ENCODE measurements at places on chromosomes 1 and 21.
A peak's percentile ranks its signal among the peaks of the same experiment; 100 is the strongest.

DNA sequence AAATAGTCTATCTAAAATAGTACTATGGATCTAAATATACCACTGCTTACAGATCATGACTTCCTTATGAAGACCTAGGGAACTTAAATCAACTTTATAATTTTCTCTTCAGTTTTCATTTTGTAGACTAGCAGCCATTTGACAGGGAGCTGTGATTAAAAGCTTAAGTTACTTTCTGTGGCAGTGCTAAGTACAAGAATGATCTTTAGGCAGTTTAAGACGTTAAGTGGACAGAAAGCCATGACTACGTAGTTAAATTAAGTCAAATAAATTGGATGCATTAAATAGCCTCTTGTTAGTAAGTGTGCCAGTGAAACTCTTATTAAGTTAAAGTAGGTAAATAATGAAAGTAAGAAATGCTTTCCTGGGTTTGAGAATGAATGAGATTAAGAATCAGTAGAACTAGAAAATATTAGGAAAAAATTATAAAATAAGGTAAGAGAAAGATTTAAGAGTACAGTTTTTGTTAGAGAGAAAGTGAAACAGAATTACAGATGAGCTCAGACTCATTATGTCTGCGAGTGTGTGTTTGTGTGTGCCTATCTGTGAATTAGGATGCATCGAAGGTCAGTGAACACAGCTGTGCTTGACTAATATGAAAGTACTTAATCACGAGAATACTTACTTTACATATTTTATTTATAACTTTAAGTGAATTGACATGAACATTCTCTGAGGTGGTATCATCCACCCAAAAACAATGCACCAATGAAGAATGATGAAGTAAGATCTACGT lies 336.9 kb downstream of the KCNT2 start:
- DNase-seq = no peak

GRCh38 chr1:230808281-230808872 lies 59.9 kb downstream of the C1orf198 start:
- no peak for DNase-seq

GRCh38 chr1:44086692-44087474 lies 31.7 kb upstream of the KLF17 start:
- no peak for DNase-seq

- DNase-seq = peak; percentile 21
Measured at GRCh38 chr1:153790313-153790965, 15.2 kb downstream of the SLC27A3 start.

GRCh38 chr1:198798923-198799386 lies 160.1 kb downstream of the PTPRC start:
- no peak for DNase-seq

DNA sequence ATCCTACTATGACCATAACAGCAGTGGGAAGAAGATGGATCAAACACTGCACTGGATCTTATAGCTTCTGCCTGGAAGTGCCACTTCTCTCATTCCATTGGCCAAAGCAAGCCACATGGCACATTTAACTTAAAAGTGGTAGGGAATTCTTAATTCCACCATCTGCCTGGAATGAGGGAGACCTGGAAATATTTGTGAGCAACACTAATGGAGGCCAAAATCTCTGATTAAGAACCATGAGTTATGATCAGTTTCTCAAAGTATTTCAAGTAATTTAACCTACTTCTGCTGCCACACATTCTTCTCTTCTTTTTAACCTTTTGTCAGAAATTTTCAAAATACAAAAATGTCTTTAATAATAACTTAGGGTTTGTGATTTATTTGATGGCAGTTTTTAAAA lies 154.0 kb upstream of the C1orf87 start:
- DNase-seq = no peak

- DNase-seq = peak; percentile 80
Measured at GRCh38 chr1:35544976-35545375, 12.2 kb downstream of the KIAA0319L start.

DNA sequence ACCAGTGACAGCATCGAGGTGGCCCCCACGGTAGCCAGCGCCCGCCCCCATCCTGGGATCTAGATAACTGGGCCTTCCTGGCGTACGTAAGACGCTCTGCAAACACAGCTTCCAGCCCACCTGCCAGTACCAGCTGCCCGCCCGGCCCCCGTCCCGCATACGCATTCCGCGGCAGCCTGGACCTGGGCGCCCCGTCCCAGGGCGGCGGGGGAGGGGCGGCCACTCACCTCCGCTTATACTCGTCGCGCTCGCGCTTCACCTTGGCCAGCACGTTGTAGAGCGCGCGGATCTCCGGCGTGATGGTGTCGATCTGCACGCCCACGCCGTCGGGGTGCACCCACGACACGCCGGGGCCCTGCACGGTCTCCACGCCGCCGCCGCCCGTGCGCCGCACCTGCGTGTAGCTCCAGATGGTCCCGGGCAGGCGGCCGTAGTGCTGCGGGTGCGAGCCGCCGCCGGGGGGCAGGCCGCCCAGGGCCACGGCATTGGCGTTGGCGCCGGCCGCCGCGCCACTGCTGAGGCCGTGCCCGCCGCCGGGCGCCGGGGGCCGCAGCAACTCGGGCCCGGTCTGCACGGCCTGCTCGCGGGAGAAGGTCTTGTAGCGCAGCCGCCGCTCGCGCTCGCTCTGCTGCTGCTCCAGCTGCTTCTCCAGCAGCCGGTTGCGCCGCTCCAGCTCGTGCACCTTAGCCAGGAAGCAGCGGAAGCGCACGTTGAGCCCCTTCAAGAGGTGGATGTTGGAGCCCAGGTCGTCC lies 859 bp downstream of the IFFO2 start:
- peak; percentile 86 for DNase-seq

- DNase-seq = no peak
Measured at GRCh38 chr1:212218911-212219310, 66.3 kb upstream of the PPP2R5A start.

GRCh38 chr1:208242146-208242545 lies 2.0 kb downstream of the PLXNA2 start:
- no peak for DNase-seq

GRCh38 chr1:201506092-201506491 lies 831 bp downstream of the CSRP1 start:
- no peak for DNase-seq

GRCh38 chr1:17847111-17847510 lies 92.0 kb downstream of the ACTL8 start:
- no peak for DNase-seq

DNA sequence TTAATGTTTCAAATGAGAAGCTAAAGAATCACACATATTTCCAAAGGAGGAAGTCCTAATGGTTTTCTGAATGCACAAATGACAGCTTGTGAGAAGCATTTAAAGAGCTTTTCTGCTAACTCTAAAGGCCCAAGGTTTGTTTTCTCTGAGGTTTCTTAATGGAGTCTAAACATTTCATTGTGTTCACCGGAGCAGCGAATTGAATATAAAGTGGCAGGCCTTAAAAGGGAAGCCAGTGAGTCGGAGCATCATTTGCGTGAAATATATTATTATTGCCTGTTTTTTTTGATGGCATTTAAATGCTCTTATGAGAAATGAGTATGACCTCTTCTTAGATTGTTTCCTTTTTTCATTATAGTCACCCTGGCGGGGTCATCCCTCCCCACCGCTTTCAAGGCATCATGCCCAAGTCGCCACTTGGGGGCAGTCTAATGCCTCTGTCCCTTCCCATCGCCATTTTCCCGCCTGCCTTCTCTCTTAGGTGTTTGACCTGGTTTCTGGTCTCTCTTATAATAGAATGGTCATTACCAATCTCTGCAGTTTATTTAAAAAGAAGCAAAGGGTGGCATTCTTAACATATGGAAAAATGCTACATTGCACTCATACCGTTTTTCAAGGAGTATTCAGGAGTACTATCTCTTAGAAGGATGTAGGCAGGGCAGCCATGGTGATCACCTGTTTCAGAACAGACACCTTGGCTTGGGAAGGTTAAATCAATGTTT lies 25.3 kb upstream of the OVAAL start:
- peak; percentile 85 for DNase-seq

- DNase-seq = peak; percentile 42
Measured at GRCh38 chr1:226126824-226127569, 59.5 kb downstream of the ACBD3 start.

DNA sequence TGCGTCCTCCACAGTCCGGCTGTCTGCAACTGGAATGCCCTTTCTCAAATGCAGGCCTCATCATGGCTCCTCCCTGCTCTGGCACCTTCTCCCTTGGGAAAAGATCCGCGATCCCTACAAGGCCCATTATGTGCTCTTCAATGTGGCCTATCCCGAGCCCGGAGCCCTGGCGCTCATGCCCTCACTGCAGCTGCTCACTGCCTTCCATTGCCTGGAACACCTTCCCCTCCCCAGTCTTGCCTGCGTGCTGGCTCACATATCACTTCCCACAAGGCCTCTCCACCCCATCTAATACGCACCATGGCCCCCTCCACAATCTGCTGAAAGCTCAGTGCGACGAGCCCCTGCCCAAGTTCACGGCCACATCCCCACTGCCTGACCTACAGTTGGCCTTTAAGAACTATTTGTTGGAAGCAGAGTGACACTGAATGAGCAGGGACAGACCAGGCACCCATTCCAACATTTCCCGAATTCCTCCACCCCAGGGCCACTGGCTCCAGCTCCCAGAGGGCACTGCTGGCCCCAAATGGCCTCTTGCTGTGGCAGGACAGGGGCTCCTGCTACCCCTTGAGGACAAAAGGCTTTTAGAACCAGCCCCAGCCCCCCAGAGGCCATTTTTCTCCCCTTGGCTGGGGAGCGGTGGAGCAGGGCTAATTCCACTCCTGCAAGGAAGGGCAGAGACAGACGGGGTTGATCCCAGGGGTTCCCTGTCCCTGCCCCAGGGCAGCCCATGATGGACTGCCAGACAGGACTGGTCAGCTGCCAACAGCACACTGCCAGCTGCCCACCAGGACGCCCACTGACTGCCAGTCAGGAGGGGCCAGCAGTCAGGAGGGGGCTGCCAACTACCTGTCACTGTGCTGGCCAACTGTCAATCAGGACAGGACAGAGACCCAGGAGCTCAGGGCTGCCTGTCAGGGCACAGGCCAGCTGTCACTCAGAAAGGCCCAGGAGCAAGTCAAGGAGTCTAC lies 64.8 kb downstream of the DHRS3 start:
- peak; percentile 37 for DNase-seq

- no peak for DNase-seq
Measured at GRCh38 chr1:65845535-65846060, 52.9 kb downstream of the PDE4B start.

DNA sequence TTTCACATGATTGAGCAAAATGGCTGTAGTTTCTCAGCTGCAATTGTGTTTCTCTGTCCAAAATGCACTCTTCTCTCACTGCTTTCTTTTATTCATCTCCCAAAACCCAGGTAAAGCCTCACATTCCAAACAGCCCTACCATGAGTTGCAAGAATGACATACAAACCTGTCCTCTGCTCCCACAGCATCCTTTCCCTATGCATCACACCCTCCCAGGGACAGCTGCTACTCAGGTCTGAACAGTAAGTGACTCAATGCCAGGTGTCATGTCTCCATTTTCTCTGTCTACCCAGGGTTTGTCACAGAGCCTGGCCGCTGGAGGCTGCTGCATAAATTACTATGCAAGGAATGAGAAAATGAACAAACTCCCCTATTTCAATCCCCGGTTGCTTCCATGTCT lies 118.5 kb downstream of the PLD5 start:
- no peak for DNase-seq

- no peak for DNase-seq
Measured at GRCh38 chr1:64540265-64540791, 70.4 kb downstream of the CACHD1 start.

- DNase-seq = no peak
Measured at GRCh38 chr1:172134087-172134731, 286.3 kb upstream of the C1orf105 start.

GRCh38 chr1:86854352-86854751 lies 59.6 kb downstream of the SELENOF start:
- DNase-seq = no peak

DNA sequence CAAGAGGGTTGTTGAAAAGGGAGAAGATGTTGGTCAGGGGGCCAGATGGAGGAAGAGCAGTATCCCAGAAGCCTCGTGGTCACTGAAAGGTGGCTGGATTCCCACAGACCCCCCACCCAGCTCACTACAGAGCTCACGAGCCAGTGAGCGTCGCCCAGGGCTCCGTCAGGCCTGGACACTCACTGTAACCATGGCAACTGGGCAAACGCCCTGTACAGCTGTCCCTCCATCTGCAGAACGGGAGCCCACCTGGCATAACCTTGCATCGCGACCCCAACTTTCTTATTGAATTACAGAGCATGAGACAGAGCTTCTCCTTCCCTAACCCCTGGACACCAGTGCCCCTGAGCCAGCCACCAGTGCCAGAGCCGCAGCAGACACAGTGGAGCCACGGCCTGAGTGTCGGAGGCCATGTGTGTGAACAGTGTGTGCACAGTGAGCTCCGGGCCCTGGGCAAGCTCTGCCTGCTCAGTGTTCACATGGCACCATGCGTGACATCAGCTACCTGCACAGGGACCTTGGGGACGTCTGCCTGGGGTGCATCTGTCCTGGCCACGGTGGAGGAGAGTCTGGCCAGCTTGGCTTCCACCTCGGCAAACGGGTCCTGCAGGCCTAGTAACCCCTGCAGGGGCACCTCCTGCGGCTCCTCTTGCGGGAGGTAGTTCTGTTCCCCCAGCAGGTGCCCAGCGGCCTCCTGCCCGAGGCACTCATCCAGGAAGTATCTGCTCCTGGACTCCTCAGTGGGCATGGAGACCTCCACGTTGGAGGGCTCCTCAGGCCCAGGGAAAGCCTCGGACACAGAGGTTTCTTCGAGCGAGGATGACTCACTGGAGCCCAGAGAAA lies 25.9 kb upstream of the DDOST start:
- DNase-seq = no peak

- DNase-seq = no peak
Measured at GRCh38 chr1:232655028-232655745, 25.3 kb upstream of the SIPA1L2 start.

DNA sequence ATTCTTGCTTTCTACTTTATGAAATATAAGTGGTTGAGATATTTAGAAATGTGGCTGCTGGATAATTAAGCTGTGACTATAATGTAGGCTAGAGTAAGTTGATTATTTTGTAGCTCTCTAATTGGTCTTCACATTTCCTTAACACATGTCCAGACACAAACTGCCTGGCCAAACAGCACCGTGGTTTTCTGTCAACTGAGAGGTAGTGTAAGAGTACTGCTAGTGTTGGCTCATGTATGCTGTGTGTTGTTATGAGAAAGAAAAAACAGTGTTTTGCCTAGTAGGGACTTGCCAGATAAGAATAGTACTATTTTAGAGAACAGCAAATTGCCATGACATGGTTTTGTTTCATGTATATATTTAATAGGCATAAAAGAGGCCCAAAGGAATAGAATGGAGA lies 37.1 kb downstream of the TMED5 start:
- DNase-seq = no peak

DNA sequence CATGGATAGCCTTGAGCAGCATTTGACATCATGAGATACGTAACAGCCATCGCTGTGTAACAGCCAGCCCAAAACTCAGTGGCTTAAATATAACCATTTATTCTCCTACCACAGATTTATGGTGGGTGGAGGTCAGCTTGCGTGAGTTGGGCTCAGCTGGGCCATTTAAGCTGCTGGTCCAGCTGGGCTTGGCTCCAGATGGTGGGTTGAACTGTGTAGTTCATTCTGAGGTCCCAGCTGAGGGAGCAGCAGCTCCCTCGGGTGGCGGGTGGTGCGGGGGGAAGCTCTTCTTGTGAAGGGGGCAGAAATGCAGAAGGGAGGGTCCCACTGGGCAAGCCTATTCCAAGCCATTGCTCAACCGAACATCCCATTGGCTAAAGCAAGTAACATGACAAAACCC lies 75.9 kb downstream of the IGSF21 start:
- DNase-seq = no peak

All from activated effector memory CD4-positive, alpha-beta T cell treated with anti-CD3 and anti-CD28 coated beads, Interleukin-2, amount 50 U/mL, for 16 hours (primary cell).